ENCODE measurements at places on chromosomes 2 and 18.
A peak's percentile ranks its signal among the peaks of the same experiment; 100 is the strongest.

- DNase-seq: peak; percentile 32
These were observed 463 bp downstream of the SMC6 start for GRCh38 chr2:17752892-17753802.

- DNase-seq: no peak
These were observed 10.1 kb downstream of the PAX3 start for GRCh38 chr2:222288590-222289277.

DNA sequence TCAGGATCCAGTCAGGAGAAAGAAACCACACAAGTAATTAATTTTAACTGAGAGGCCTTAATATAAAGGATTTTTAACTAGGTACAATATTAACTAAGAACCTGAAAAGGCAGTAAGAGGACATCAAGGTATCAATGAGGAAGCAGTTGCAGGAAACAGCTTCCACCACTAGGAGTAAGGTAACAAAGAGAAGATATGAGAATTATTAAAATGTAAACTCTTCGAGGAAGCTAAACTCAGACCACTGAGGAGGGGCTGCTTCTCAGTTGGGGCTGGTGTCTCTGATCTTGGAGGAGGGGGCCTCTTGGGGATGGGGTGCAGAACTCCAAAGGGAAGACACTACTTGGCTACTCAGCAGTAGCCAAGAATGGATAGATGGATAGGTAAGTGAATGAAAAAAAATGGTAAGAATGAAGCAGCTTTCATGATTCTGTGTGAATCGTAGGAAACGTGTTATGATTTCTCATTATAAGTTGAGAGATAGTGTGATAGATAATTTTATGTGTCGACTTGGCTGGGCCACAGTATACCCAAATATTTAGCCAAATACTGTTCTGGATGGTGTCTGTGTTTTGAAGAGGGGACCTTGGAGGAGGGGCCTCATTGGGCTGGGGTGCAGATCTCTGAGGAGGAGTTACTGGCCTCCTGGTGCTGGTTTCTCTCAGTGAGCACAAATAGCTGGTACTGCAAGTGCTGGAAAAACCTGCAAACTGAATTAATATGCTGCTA, 547.7 kb upstream of the LRRTM1 start:
- DNase-seq: no peak

DNA sequence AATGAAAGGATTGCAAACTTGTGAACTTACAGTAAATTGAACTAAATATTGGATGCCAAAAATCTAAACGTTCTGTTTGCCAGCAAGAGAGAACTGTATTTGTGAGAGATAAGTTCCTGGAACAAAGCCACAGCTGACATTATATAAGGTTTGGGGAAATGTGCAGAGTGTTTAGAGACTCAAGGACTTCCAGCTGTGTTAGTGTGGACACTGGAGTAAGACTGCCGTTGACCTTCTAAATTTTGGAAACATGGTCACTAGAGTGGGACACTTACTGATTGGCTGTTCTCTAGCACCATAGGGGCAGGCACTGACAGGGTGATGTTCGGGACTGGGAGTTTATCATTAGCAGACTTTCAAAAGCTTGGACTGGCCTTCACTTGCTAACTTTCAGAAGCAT, 40.5 kb downstream of the SCN9A start:
- no peak for DNase-seq

DNA sequence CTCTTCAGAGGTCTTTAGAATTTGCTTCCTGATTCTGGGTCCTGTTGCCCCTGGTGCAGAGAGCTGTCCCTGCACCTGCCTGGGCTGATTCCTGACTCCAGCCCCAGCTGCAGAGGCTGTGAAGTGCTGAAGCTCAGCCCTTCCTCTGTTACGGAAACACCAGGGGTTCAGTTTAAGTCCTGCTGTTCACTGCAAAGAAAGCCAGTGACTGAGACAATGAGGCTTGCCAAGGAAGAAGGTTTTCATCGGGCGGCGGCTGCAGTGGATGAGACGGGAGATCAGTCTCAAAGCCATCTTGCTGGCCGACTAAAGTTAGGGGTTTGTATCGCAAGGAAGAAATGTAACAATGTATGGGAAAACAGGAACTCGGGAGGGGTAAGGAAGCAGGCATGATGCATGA, 142.4 kb upstream of the ZNF236 start:
- no peak for DNase-seq

GRCh38 chr18:49014605-49015267, 64.0 kb upstream of the SMAD7 start:
- no peak for DNase-seq

- DNase-seq: no peak
These were observed 300.2 kb downstream of the CDCA7 start for GRCh38 chr2:173654896-173655265.

- DNase-seq: no peak
These were observed 31.2 kb downstream of the EIF4E2 start for GRCh38 chr2:232581725-232582124.

DNA sequence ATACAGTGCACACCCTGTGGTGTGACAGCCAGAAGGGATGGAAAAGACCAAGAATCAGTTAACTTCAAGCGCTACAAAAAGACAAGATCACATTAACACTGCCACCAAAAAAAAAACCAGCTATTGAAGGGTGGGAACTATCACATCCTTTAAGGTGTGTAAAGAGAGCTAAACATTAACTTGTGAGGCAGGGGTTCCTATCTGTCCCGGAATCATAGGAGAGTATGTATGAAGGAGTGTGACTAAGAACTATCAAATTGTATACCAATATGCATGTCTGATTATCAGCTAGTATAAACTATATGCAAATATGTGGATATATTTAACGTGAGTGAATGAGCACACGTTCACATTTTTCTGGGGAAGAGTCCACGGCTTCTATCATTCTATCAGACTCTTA, 88.4 kb upstream of the DNER start:
- DNase-seq: no peak

DNA sequence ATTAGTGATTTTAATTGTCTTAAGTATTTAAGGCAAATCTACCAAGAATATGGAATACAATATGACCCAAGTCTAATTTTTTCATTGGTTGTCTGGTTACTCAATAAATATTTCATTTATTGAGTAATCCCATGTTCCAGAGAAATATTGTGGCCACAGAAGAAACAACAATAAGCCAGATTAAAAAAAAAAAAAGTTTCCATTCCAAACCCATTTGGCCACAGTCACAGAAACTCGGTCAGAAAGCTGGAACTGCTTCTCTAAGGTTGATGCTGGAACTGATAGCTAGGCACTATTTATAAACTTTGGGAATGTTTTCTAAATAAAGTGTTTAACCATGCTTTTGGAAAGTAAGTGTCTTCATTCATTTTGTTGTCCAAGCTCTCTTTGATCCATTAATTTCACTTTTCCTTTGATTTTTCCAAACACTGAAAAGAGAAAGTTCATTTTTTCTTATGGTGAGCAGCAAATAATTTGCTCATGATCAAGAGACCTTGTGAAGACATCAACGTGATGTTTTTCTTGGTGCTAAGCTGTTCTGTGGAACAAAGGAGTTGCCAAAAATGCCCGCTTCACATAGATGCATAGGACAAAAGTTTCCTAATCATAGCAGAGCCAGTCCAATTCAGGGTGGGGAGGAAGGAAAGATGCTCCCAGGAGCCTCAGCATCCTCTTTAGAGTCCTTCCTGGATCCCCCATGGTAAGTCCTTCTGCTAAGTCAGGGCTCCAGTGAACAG, 72.1 kb upstream of the CCBE1 start:
- no peak for DNase-seq

DNA sequence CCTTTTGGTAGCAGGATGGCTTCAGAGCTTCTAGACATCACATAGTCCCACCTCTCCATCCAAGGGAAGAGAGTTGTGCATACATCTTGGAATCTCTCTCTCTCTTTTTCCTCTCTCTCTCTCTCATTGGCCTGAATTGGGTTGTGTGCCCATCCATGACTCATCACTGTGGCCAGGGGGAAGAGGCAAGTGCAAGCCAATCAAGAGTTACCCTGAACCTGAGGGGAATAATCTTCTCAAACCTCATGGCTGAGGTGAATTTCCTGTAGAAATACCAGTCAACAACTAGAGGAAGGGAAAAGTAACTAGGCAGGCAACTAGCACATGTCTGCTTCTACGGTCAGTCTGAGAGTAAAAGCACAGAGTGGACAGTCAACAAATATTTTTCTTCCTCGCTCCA, 7.3 kb upstream of the CHN1 start:
- DNase-seq: no peak

GRCh38 chr2:239385096-239386000, 15.5 kb downstream of the HDAC4 start:
- no peak for DNase-seq

DNA sequence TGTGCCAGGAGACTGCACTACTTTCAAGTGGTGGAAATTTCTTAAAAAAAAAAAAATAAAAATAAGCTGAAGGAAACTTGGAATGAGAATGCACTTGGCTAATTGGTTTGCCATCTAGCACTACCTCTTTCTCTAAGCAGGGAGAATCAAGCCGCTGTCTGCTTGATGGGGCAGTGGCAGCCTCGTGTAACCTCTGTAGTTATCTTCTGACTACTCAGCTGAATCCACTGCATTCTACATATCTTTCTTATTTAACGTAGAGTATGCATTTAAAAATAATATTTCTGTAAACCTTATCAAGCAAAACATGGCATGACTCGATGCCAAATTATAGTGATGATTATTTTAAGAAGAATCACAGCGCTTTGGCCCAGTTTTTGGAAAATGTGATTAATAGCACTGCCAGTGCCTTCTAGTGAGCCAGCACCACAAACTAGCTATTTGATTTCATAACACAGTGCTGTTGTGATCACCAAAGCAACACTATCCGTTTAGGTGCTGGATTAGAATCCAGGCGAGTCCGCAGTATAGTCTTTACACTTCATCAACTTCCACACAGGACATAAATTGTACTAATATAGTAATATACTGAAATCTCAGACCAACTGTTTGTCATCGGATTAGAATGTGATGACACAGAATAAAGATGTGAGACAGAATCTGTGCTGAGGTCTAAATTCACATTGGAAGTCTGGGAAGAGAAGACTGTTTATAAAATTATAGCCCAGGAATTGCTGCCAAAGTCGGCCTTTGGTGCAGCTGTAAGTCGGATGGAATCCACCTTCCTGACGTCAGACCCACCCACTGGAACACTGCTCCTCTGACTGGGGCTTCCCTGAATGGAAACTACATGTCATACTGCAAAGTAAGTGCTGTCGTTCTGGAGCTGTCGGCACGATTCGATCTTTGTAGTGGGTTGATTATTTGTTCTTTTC, 136.5 kb upstream of the ETAA1 start:
- DNase-seq: peak; percentile 16

DNA sequence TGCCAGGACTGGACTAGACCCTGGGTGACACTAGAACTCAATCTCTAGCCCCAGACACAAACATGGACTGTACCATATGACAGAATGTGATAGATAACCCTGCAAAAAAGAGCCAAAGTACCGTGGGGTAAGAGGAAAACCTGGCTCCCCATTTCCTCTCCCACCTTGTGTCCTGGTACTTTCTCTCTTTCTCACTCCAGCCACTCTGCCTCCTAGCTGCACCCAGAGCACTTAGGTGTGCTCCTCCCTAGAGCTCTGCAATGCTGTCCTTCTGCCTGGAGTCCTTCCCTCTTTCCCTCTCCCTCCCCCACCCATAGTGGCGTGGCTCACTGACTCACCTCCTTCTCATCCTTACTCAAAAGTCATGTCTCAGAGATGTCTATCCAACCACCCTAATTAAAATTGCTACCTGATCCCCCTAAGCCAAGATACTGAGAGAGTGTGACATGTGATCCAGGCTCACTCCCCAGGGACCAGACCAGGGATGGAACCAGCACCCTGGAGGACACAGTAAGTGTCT, 171.3 kb downstream of the LOXHD1 start:
- DNase-seq: no peak

DNA sequence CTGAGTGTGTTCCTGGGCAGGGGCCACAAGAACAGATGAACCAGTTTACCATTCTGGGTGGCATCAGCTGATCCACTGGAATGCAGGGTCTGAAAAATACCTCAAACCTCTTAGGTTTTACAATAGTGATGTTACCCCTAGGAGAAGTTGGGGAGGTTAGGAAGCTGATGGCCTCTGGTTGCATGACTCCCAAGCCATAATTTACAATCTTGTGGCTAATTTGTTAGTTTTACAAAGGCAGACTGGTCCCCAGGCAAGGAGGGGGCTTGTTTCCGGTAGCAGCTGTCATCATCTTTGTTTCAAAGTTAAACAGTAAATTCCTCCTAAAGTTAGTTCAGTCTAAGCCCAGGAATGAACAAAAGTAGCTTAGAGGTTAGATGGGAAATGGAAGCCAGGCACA, 113.8 kb upstream of the SLC38A11 start:
- DNase-seq: no peak

DNA sequence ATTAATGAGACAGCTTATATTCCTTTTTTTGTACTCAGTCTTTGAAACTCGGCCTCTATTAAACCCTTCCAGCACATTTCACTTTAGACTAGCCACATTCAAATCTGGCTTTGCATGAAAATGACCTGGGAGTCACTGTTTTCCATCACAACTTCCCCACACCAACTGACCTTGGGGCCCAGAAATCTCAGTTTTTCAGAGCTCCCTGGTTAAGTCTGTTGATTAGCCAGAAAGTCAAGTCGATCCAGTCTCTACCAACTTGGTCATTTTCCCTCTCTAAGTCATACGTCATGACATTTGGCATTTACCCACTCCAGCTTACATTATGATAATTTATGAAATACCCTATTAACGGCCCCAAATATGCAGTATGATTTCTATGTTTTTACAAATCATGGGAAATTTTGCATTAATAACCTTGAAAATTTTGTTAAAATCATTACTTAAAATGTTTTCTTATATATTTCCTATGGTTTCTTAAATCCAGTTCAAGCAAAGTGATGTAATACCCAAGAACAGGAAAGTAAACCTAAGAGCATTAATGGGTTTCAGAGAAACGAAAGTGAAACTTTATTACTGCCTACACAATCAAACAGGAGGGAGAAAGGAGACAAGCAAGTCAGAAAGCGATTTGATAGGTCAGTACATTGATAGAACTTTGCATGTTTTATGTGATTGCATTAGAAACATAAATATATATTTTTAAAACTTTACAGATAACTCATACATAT, 77.1 kb downstream of the SPATS2L start:
- DNase-seq: no peak

DNA sequence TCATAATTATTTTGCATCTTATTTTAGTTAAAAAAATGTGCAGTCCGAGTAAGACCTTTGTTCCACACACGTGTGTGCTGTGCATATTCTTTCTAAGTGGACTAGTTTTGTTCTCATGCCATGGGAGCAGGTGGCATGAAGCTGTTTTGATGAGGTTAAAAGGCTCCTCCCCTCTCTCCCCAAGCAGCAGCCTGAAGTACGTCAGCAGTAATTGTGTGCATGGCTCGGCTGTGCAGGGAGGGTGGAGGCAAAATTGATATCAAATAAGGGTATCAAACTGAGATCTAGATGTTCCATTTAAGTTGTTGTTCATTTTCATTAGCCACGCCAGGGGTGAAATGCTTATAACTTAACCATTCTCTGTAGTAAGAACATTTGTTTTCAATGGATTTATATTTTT, at the start of gene NYAP2:
NYAP2 (plus strand) TSS at position 207 of the 400 bp plus-strand sequence. CDS start 9,171 bp downstream, outside the sequence.
- no peak for DNase-seq

GRCh38 chr2:231854616-231855125, 68.4 kb downstream of the COPS7B start:
- no peak for DNase-seq

Data from dorsolateral prefrontal cortex (tissue), 122 donors.